ENCODE measurements at places on chromosomes 5 and 9. TPM values are rescaled to one million over a fixed set of nuclear protein-coding genes. Genes with fewer than 3 reads are reported as not detected.

DNA sequence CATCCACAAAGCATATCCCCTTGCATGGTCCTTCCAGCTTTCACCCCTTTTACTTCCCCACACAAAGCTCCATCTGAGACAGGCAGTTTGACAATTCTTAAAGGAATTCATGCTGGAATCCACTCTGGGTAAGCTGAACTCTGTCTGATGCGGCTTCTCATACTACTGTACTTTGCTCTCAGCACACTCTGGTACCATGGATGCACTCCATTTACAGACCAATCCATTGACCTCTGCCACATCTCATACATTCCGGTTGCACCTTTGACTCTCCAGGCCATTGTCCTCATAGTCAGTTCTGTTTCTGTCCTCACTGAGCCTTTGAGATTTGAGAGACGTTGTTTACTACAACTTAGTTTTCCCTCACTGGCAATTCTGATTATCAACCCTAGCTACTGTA, 12.2 kb downstream of the SPATA9 start:
- no peak for DNase-seq

Gene NUTM2F
- total RNA-seq: not detected

Gene ROPN1L
- total RNA-seq: not detected

- no peak for DNase-seq
Observed at GRCh38 chr5:159441441-159441840, 111.2 kb upstream of the IL12B start.

Gene OTP
- not detected for total RNA-seq

DNA sequence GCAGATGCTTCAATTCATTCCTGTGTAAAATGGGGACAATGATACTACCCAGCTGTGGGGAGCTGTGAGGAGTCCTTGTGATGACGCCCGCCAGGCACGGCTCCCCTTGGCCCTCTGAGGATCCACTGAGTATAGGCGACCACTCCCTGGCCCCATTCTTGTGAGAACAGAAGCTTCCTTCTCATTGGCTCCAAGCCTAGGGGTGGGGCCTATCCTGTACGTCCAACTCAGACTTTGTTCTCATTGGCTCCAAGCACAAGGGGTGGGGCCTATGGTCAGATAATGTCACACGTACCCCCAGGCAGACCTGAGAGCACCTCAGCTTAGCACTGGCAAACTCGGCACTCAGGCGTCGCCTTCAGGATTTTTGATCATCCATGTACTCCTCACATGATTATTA, 232.9 kb upstream of the MVB12B start:
- DNase-seq: no peak

Gene SVEP1
- total RNA-seq: 0.07 TPM

Gene DMRTA1
- not detected for total RNA-seq

Gene SPINK4
- not detected for total RNA-seq

DNA sequence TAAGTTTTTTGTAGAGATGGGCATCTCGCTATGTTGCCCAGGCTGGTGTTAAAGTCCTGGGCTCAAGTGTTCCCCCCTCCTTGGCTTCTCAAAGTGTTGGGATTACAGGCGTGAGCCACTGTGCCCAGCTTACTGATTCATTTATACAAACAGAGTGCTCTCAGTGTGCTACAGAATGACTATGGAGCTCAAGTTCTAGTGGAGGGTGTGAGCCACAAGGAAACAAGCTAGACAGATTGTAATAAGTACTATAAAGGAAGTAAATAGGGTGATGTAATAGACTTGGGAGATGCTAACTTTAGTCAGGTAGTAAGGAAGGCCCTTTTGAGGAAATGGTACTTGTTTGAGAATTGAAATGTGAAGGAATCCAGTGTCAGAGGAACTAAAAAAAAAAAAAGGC, 1.7 kb upstream of the TMEM267 start:
- DNase-seq: peak; percentile 12

- DNase-seq: no peak
Observed at GRCh38 chr5:169343766-169344165, 42.8 kb upstream of the SLIT3 start.

Gene ITGA1
- 6.0 TPM for total RNA-seq

Gene MELK
- total RNA-seq: 55.1 TPM

Gene ADGRV1
- not detected for total RNA-seq

DNA sequence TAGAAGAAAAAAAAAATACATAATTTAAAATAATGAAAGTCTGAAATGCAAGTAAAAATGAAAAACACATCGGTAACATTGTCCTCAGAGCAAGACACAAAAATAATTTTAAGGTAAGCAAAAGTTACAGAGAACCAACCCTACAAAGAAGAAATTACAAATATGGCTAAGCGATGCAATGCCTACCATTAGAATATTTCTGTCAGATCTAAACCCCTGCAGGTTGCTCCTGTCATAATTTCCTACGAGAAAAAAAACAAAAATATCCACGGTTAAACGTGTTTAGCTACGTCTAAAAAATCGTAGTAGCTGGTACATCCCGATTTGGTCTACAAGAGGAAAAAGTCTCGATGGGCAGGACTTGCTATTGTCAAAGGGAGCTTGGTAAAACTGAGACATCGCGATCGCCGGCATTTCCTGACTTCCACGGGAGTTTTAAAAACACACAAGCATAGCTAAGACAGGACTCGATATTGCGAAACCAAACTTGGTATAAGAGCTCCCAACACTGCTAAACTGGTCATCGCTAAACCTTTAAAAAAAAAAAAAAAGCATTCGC, 1.1 kb upstream of the ANXA2R start:
- no peak for DNase-seq

DNA sequence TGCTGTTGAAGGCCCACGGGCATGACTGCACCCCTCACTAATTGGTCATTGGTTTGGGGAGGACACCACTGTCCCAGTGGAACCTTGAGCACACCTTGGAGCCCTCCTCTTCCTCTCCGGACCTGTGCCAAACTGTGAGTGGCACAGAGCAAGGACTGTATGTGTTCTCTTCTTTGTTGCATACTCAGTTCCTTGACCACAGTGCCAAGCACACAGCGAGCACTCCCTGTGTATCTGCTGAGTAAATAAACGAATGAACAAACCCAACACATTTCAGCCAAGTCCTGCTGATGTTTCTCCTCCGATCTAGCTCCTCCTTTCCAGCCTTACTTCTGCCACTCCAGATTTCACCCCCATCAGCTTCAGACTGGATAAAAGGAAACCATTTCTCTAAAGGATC, 2.7 kb upstream of the TRIM52 start:
- no peak for DNase-seq

DNA sequence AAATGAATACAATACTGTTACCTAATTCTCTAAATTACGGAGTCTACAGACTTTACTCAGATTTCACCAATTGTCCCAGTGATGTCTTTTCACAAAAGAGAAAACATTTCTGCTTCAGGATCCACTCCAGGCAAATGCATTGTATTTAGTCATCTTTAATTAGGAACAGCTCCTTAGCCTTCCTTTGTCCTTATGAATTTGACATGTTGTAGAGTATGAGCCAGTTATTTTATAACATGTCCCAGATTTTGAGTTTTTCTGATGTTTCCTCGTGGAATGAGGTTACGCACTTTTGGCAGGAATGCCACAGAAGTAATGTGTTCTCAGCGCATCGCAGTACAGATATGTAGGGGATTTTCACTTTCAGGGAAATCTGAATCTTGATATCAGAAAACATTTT, 10.5 kb downstream of the HABP4 start:
- DNase-seq: no peak

- DNase-seq: no peak
Observed at GRCh38 chr9:98603821-98604383, 104.8 kb downstream of the GABBR2 start.

Gene CCDC192
- total RNA-seq: not detected

DNA sequence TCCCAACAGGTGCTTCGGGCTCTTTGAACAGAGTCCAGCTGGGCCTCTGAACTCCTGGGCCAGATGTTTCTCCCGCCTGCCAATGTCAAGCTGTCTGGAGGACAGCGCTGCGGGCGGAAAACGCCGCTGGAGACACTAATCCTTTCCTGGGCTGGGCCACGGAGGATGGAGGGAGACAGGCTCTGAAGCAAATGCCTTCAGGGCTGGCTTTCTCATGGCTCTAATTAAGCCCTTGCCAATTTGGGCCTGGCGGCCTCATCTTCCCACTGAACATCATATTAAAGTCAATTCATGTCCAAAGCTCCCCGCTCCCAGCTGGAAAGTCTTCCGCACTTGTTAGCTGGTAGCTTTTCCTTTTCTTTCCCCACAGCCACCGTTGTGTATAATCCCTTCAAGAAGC, 72.7 kb downstream of the NTNG2 start:
- no peak for DNase-seq

DNA sequence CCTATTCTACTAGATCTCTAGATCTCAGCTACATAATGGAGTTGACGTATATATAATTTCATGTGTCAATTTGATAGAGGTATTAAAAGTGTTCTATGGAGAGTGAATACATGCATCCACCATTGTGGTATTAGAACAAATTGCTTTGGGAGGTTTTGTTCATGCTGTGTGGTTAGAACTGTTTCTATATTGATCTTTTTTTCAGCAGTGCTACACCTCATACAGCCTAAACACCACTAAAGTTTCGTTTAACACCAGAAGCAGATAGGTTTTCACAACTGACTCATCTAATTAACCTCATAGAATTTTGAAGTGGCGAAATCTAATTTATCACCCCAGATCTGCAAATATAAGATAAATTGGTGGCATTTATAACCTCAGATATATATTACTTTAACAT, 269.4 kb upstream of the SEMA6A start:
- no peak for DNase-seq

DNA sequence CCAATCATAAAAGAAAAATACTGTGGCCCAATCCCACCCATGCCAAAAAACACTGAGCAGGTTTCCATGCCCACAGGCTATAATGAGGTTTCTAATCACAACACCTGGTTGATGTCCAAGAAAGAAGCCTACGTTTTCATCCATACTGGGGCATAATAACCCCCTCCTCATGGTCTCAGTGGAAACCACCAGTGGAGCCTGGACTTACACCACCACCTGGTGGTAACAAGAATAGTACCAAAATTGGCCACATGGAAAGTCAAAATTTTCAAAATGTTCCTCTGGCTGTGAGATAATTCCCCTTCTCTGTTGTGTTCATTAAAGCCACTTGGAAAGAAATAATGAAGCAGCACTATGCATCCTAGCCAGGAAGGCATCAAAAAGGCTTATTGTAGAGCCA, 687.3 kb upstream of the ST8SIA4 start:
- no peak for DNase-seq

Gene TAF1L
- total RNA-seq: not detected

Gene CDKN2B-AS1
- total RNA-seq: 0.20 TPM

GRCh38 chr5:31421806-31422586, 109.9 kb downstream of the DROSHA start:
- no peak for DNase-seq

DNA sequence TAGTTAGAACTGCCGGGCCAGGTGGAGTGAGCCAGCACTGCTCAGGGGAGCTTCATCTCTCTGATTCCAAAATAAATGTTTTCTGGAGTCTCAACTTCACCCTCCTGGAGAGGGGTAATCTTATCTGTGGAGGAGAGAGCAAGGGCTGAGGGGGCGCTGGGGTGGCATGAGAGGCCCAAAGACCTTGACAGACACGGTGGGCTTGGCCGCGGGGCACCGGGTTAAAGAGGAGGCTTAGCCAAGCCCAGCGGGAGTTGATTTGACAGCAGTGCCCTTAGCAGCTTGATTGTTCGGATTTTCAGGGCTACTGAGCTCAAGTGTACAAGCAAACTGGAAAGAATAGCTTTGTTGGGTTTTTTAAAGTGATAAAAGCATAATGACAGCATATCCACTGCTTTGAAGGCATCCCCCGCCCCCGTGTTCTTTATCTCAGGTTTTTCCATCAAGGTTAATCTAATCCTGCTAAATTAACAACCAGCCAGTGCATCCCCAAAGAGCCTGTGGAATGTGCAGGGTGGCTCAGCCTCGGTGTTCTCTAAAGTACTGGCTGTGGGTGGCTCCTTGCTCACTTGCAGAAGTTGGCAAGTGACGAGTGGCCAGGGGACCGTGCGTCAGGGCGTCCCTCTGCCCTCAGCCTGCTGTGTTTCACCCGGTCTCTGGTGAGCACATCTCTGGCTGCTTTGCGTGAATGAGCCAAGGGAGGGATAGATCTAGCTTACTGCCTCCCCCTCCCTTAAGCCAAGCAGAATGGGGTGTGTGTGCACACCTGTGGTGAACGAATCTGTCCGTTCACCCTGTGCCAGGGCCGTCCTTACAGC, 5.5 kb downstream of the QRFP start:
- no peak for DNase-seq
